CD4-positive, alpha-beta T cell (primary cell): ENCODE measurements at places on chromosomes 13 and 19.

- no peak for DNase-seq
These were observed 332.0 kb downstream of the FGF9 start for GRCh38 chr13:22002893-22003292.

DNA sequence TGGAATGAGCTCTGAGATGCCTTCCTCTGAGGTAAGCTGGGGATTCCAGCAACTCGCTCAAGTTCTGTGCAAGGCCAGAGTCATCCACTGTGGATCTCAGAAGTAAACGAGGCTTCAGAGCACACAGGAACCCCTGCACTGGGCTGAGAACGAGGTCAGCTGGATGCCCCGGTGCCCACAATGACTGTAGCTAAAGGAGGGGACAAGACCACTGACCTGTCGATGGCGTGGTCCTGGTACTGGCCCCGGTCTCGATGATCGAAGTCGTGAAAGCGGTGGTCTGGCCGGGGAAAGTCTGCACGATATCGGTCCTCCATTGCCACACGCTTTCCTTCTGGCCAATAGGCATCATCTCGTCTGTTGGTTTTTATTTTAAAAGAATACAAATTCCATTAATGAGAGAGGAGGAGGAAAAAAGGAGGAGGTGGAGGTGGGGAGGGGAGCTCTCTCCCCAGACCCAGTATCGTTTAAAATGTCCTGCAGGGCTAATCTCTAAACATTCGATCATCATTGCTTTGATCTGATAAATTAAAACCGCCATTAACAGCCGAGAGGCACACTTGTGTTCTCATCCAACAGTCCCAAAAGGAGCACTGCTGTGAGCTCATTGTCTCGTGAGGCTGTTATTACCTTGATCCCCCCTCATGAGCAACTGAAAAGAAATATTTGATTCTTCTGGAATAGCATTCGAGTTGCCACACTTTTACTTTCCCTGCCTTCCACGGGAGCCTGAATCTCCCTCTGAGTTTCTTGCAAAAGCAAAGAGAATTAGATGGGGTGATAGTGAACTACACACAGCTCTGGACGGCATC is 25.0 kb upstream of the TINCR start:
- no peak for DNase-seq

DNA sequence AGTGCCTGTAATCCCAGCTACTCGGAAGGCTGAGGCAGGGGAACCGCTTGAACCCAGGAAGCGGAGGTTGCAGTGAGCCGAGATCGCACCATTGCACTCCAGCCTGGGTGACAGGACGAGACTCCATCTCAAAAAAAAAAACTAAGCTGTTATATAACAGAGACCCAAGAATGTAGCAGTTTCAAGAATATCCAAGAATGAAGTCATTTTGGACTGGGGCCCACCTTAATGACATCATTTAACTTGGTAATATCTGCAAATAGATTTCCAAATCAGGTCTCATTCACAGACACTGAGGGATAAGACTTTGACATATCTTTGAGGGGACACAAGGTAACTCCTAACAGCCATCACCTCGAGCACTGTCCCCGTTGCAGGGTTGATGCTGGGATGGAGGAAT is 36.5 kb upstream of the MRI1 start:
- DNase-seq, result no peak

GRCh38 chr19:5011476-5012238 is 42.7 kb downstream of the KDM4B start:
- DNase-seq, result no peak

DNA sequence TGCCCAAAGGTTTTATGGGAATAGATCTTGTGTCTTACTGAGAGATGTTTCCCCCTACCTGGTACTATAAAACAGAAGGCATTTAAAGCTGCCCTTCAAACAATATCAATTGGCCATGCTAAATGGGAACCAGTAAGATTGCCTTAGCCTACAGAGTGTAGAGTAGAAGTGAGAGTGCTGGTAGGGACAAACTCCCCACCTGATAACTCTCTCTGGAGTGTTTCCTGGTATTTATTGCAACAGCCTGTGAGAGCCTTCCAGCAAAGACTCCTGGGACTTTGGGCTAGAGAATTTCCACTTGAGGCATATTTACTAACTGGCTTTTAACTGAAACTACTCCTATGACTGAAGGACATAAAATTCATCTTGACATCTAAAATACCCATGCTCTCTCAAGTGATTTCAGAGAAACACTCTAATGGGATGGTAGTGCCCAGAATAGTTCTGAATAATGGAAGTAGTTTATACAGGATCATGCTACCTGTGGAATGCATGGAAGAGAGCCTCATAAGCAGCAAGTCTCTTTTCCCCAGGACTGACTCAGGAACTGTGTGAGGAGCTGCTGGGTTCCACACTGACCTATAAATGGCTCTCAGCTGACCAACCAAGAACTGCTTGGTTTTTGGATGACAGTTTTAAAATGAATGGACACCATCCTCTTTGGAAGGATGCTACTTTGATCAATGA is 132.7 kb upstream of the SLITRK5 start:
- no peak for DNase-seq

DNA sequence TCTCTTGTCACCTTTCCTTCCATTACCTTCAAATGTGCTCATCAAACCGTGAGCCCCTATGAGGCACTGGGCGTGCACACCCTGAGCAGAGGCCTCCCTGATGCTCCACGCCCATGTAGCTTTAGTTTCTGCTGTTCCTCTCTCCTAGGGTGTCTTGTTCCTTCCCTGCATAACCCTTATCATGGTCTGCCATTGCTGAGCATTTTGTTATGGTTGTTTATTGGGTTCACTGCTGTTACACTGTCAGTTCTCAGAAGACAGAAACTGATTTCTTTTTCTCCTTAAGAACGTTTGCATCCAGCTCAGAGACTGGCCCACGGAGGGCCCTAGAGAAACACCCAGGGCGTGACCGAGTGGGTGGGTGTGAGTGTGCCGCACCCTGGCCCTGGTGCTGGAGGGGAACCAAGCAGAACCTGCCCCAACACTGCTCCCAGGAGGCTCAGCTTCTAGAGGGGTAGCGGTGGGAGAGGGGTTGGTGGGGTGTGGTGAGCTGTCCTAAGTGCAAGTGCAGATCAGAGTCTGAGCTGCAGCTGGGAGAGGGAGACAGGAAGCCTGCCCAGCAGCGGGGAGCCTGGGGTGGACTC is 61.4 kb upstream of the URI1 start:
- no peak for DNase-seq

- DNase-seq, result peak; percentile 53
These were observed 19.9 kb downstream of the NOSIP start for GRCh38 chr19:49560358-49560900.

- DNase-seq, result no peak
These were observed 209.8 kb downstream of the PCCA start for GRCh38 chr13:100298691-100299090.

- no peak for DNase-seq
These were observed 15.5 kb downstream of the C13orf46 start for GRCh38 chr13:113958373-113958772.

- no peak for DNase-seq
These were observed 20.4 kb upstream of the NANOS3 start for GRCh38 chr19:13856497-13856896.

- no peak for DNase-seq
These were observed 799 bp upstream of the C1QTNF9B start for GRCh38 chr13:23898101-23898500.
